ENCODE measurements at places on chromosomes 13 and 19. TPM values are rescaled to one million over a fixed set of nuclear protein-coding genes. Genes with fewer than 3 reads are reported as not detected.

CEACAM16 gene
- not detected for total RNA-seq

TEX26 gene
- total RNA-seq = not detected

NOTCH3 gene
- 2.4 TPM for total RNA-seq

ZNF726 gene
- 1.6 TPM for total RNA-seq

KLK11 gene
- 1.0 TPM for total RNA-seq

AP1M2 gene
- total RNA-seq = 78.9 TPM

SHISA7 gene
- not detected for total RNA-seq

ZNF555 gene
- total RNA-seq = 4.9 TPM

TTYH1 gene
- total RNA-seq = not detected

CLC gene
- total RNA-seq = not detected

GJA3 gene
- 0.78 TPM for total RNA-seq

ACP5 gene
- 32.1 TPM for total RNA-seq

KIR2DL4 gene
- not detected for total RNA-seq

KCTD15 gene
- 39.1 TPM for total RNA-seq

GIPC1 gene
- total RNA-seq = 179 TPM

ERICH4 gene
- total RNA-seq = not detected

TNNI3 gene
- total RNA-seq = 4.0 TPM

CGB1 gene
- total RNA-seq = not detected

ZNF554 gene
- 1.1 TPM for total RNA-seq

NEK3 gene
- 9.9 TPM for total RNA-seq

KLK6 gene
- 0.11 TPM for total RNA-seq

CNMD gene
- total RNA-seq = not detected

ACER1 gene
- not detected for total RNA-seq

ZNF266 gene
- 7.1 TPM for total RNA-seq

MBNL2 gene
- total RNA-seq = 22.1 TPM

PCDH17 gene
- not detected for total RNA-seq

JSRP1 gene
- total RNA-seq = not detected

MISP3 gene
- 0.08 TPM for total RNA-seq

CD70 gene
- total RNA-seq = 0.46 TPM

HPN gene
- 2.7 TPM for total RNA-seq

MEIOSIN gene
- not detected for total RNA-seq

TJP3 gene
- total RNA-seq = 1.7 TPM

NAT14 gene
- 12.7 TPM for total RNA-seq

YJEFN3 gene
- 1.3 TPM for total RNA-seq

SIGLECL1 gene
- not detected for total RNA-seq

Measured in hair follicular keratinocyte (primary cell).